ENCODE measurements at places on chromosomes 12 and 14.

DNA sequence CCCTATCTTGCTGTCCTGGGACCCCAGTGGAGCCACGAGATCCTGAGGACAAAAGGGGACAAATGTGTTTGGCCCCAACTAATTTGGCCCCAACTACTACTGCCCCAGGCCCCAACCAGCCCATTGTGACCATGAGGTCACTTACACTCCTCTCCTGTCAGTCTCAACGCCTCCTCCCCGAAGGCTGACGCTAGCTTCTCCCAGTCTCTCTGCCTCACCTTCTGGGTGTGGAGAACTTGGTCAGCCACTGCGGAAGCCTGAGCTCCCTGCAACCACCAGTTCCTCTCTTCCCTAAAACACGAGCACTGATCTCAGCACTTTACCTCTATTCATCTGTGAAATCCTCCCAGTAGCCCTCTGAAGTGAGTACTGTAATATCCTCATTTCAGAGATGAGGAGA is 13.3 kb downstream of the FAM181A start:
- no peak overlapping the region for H3K4me3 ChIP-seq
- peaks cover 3% of the 10 kb centered on the region for H3K27me3 ChIP-seq
- H3K4me1 ChIP-seq, result no peaks in the 10 kb centered on the region
- DNase-seq, result no peak

DNA sequence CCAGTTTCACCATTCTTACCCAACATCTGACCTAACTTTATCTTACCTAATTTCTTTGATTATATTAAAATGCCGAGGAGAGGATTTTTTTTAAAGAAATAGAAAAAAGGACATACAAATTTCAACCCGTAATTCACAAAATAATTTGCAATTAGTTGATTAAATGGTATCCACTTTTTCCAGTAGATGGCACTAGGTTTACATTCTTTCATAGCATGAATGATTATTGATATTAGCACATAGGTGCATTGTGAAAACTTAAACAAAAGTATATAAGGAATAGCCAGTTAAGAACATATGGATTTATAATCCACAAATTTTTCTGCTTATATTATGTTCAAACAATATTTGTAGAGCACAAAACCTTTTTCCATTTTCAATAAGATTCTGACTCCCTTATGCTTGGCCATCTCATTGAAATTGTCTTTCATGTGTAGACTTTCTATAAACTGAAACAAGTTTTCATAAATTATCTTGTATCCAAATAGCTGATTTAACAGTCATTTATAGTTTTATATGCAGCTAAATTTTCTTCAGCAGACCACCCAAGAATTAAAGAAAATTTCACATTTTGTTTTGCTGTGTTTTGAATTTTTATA is 35.3 kb downstream of the MSRB3 start:
- no peaks in the 10 kb centered on the region for H3K36me3 ChIP-seq
- no peak overlapping the region for H3K4me3 ChIP-seq
- H3K27ac ChIP-seq, result no peak overlapping the region
- DNase-seq, result peak; percentile 10

DNA sequence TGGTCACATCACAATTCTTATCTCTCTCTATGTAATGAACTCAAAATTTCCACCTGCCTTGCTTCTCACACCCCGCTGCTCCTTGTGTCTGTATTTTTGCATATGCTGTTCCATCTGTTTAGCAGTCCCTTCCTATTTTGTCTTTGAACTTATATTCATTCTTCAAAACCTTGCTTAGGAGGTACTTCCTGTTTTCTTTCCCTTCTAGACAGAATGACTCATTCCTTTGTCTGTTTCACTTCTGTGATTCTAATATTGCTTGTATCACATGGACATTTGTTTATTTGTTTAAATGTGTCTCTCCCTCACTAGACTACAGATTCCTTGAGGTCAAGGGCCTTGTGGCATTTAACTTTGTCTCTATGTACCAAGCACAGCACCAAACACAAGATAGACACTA is 424.2 kb downstream of the ETNK1 start:
- H3K27me3 ChIP-seq, result no peaks in the 10 kb centered on the region
- DNase-seq, result no peak
- no peak overlapping the region for H3K27ac ChIP-seq

DNA sequence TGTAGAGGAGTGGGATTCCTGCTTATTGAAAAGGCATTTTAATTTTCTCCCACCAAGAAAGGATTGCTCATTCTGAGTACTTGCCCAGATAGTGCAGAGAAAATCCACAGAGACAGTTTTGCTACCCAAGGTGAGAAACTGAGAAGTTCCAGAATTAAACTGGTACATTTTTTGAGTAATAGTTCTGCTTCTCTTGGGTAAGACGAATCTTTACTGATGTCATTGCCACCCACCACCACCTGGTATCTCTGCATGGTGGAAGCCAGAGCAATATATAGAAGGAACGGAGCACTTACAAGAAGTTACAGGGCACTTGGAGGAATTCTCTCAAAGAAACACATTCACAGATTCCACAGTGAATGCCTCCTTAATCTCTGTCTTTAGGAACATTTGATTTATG is 20.7 kb upstream of the FRMD6 start:
- H3K4me3 ChIP-seq, result no peak overlapping the region
- no peaks in the 10 kb centered on the region for H3K36me3 ChIP-seq
- DNase-seq, result no peak
- no peaks in the 10 kb centered on the region for H3K27me3 ChIP-seq

DNA sequence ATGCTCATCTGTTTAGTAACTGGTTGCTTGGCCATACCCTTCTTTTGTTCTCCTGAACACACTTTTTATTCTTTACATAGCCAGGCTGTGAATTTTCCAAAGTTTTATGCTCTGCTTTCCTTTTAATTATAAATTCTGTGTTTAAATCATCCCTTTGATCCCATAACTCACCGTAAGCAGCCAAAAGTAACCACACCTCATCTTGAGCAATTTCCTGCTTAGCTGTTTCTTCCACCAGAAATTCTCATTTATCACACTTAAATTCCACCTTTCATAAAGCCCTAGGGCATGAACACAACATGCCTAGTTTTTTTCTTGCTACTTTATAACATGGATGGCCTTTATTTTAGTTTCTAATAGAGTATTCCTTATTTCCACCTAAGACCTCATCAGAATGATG is 510.7 kb downstream of the C12orf50 start:
- H3K4me3 ChIP-seq, result no peak overlapping the region
- no peaks in the 10 kb centered on the region for H3K4me1 ChIP-seq
- H3K36me3 ChIP-seq, result no peaks in the 10 kb centered on the region
- no peaks in the 10 kb centered on the region for H3K27me3 ChIP-seq
- DNase-seq, result no peak

GRCh38 chr14:75240781-75241180 is 37.8 kb upstream of the FOS start:
- H3K4me3 ChIP-seq, result no peak overlapping the region
- no peaks in the 10 kb centered on the region for H3K36me3 ChIP-seq
- no peak for DNase-seq
- no peaks in the 10 kb centered on the region for H3K27me3 ChIP-seq
- no peaks in the 10 kb centered on the region for H3K4me1 ChIP-seq

DNA sequence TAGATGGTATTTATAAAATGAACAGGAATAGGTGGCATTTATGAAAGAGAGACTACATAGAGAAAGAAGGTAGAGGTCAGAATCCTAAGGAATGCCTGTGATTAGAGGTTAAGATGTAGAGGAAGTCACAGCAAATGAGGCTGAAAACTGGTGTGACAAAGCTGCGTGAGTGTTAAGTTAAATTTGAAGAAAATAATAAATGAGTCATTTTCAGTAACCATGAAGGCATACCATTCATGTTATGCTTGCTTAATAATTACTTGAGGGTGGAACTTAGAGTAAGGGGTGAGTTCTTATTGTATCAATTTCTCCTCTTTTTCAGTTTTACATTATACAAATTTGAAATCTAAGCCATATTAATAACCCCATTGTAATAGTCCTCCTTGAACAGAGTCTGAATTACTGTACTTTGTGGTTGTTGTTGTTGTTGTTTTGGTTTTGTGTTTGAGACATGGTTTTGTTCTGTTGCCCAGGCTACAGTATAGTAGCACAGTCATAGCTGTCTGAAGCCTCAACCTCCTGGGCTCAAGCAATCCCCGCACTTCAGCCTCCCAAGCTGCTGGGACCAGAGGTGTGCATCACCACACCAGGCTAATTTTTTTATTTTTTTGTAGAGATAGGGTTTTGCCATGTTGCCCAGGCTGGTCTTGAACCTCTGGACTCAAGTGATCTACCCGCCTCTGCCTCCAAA is 761.5 kb downstream of the GALC start:
- peaks cover 5% of the 10 kb centered on the region for H3K4me1 ChIP-seq
- no peak overlapping the region for H3K4me3 ChIP-seq
- H3K27me3 ChIP-seq, result no peaks in the 10 kb centered on the region
- no peaks in the 10 kb centered on the region for H3K36me3 ChIP-seq

Measured in mesendoderm (in vitro differentiated cells).